ENCODE measurements at places on chromosomes 7 and 10. TPM values are rescaled to one million over a fixed set of nuclear protein-coding genes. Genes with fewer than 3 reads are reported as not detected.

The TMEM72 gene
- total RNA-seq, result not detected

The CDK14 gene
- 78.5 TPM for total RNA-seq

DNA sequence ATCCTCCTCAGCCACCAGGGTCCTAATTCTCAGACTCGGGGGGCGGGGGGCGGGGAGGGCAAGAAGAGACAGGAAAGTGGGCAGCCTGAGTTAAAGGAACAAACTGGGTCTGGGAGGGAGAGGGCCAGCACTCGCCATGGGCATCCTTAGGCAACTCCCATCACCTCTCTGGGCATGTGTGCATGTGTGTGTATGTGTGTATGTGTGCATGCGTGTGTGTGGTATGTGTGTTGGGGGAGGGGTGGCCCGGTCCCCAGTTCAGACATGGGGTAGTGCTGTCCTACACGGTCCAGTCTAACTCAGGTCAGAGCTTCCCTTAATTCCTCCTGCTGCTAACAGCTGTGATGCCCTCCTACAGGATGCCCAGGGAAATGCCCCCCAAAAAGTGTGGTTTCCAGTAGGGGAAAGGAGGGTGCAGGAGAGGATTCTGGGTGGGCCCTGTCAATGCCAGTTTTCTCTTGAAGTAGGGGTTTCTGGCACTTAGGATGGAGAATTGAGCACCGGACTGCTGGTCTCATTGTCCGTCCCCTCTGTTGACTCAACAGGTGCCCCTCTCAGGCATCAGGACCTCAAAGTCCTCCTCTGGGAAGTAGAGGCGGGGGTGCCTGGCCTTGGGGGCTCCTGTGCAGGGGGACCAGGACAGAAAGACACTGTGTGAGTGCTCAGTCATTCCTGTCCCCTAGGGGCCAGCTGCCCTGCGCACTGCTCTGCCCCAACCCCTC is 15.1 kb upstream of the ZMIZ1 start:
- no peak for DNase-seq

The BUB3 gene
- total RNA-seq, result 115 TPM

DNA sequence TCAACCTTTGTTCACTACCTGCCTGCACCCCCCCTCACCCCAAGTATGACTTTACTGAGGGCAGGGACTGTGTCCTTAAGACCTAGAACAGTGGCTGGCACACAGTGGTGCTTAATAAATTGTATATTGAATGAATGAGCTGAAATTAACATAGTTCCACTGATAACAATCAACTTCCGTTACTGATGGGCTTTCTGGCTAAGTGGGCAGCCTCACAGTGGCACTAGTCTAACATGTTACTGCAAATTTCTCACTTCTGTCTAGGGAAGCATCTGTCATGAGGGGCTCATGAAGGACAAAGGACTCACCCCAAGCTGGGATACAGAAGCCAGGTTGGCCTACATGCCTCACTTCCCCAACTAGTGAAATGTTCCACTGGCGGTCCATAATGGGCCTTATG is 79.3 kb downstream of the CTTNBP2 start:
- DNase-seq, result no peak

- no peak for DNase-seq
Observed at GRCh38 chr10:130378556-130379400, 242.6 kb downstream of the GLRX3 start.

Data from urinary bladder (tissue), 4 donors.